RPMI8226 (cell line): ENCODE measurements at places on chromosomes 6 and 20.

DNA sequence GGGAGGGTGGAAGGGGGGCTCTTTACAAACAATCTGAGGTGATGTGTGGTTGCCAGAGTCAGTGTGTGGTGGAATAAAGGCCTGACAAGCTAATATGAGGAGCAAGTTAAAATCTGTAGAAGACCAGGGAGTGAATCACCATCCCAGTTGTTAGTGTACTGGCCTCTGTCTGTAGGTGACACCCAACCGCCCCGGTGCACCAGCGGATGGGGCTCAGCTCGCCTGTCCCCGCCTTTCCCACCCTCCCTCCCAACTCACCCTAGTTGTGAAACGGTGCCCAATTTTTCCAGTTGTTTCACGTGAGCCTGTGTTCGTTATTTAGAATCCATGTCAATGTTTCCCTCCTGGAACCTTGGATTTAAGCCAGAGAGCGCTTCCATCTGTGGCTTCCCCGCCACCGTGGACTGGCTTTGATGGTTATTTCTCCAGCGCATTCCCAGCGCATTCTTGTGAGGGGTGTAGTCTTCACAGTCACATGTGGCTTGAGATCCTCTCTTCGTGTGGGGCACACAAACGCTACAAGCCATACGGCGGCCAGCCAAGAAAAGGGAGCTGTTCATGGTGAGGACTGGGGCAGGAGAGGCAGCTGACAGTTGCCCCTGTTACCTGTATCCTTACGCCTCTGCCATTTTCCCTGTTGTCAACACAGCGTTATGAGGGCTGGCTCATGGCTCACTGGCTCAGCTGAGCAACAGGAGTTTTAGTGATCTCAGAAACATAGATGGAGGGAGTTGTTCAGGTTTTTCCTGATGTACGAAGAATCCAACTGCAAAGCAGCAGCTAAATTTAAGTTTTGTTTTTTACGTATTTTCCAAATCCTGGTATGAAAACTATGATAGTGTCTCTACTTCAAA, 137.6 kb downstream of the ZDHHC14 start:
- DNase-seq = no peak

DNA sequence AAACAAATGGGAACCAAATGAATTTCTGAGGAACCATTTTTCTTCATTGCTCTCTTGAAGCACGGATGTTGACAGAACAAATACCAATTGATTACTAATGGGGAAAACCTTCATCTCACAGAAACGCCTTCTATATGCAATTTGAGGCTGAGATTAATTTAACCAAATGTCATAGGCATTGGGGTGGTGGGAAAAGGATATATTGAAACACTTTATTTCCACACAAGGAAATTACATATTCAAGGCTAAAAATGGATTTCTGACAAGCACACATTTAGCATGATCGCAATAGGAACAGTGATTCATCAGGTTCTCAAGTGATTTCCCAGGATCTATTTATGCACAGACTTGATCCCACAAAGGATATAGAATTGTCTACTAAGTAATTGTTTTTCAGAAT, 88.9 kb downstream of the COL12A1 start:
- no peak for DNase-seq

- no peak for DNase-seq
These were observed 47.6 kb downstream of the EZR start for GRCh38 chr6:158771399-158772152.

- DNase-seq = no peak
These were observed 6.3 kb upstream of the NAA20 start for GRCh38 chr20:20010639-20011500.

GRCh38 chr6:52645976-52646375, 24.9 kb upstream of the TMEM14A start:
- no peak for DNase-seq
